Pancreas (tissue), 10 donors: ENCODE measurements at places on chromosomes 1 and 21.

DNA sequence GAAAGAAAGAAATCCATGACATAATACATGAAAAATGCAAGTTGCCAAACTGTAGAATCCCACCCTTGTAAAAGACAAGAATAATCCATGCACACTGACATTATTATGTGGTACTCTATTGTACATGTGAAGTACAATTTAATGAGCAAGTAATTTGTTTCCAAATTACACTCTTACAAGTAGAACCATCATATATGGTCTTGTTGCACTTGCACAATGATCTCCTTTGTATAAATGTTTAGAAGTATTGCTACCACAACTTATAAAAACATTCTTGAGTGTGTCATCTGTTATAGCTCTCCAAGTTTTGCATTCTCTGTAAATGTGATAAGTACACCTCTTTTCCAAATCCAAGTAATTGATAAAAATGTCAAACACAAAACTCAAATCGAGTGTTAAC is 29.1 kb upstream of the ZNF281 start:
- no peak for DNase-seq

DNA sequence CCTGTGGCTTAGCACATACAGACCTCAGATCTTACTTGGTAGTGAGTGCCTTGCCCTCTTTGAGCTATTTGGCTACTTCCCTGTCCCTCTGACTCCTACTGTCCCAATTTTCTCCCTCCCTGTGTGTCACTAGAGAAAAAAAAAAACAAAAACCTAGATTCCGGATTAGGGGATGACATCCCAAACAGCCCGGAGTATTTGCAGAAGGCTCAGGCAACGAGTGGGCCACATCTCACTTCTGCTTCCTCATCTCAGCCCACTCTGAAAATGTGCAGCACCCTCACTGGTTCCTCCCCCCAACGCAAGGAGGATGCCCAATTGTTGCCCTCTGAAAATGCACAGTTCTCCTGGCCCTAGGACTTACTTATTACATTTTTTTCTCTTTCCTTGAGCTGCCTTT is 4.9 kb downstream of the NHLH1 start:
- DNase-seq = no peak

DNA sequence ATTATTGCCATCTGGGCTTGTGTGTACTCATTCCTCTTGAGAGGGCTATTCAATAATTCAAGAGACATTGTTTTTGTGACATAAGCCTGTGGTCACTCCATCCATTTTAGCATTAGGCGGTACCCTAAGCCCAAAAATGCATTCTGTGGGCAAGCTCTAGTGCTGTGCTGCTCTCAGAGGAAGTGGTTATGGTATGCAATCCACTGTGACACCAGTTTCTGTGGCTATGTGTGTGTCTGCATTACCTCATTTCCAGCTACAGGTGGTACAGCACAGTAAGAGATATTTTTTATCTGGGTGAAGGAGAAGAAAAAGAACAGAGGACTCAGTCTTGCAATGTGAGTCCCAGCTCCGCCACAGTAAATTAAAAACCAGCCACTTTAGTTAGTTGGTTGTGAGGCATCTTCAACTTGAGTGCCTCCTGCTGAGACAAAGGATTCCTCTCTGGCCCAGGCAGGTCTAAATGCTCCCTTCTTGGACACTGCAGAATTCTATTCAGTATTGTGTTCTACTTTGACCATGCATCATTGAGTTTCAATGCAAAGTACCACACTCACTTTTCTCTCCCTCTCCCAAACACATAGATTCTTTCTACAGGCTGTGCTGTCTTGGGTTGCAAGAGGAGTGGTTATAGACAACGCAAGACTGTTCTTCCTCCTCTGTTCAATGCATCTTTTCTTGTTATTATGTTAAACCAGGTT is 777.8 kb upstream of the BRINP3 start:
- no peak for DNase-seq

- DNase-seq = no peak
Measured at GRCh38 chr1:234597894-234598293, 12.1 kb downstream of the IRF2BP2 start.

GRCh38 chr1:203390298-203390697 is 39.4 kb upstream of the FMOD start:
- no peak for DNase-seq

- DNase-seq = no peak
Measured at GRCh38 chr1:219220945-219221344, 47.3 kb downstream of the LYPLAL1 start.

GRCh38 chr1:244248426-244248825 is 197.3 kb downstream of the ZBTB18 start:
- no peak for DNase-seq

- DNase-seq = no peak
Measured at GRCh38 chr1:182984621-182985020, 31.7 kb upstream of the SHCBP1L start.

DNA sequence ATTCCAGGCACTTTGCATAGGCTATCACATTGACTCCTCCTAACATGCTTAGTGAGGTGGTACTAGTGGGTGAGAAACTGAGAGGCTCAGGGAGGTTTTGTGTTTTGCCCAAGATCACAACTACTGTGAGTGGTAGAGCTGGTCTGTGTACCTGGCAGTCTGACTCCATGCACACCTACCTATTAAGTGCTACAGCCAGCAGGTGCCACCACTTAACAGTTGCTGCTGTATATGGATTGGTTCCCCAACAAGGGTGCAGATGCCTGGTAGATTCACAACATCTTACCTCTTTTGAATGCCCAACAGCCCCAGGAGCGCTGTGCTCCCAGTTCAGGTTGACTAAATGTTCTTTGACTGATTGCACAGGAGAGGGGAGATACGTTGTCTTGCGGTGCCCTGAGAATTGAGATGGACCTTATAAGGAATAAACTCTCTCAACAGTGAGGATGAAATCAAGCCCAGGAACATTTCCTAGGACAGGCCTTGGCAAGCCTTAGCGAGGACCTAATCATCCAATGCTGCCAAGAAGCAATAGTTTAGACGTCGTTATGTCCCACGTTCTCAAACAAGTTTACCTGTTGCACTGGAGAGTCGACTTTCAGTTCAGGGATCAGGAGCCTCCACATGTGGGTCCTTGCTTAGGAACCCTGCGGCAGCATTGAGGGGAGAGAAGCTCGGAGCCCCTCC is 78.9 kb upstream of the F3 start:
- DNase-seq = no peak

- DNase-seq = no peak
Measured at GRCh38 chr1:118132000-118132399, 53.0 kb downstream of the SPAG17 start.

DNA sequence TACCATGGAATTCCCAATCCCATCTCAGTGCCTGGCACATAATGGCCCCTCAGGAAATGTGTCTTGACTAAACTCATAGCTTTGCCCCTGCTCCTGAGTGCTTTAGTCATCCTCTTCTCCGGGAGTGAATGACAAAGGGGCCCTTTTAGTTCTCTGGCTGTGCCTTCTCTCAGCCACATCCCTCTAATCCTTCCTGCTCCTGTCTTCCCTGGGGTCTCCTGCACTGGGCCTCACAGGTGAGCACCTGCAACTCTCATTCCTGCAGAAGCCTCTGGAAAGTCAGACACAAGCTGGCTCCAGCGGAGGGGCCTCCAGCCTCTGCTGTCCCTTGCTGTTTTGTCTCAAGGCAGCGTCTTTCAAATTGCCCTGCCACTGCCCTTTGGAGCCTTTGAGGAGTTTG is 14.0 kb upstream of the ETV3L start:
- no peak for DNase-seq

GRCh38 chr1:118253053-118253915 is 68.3 kb upstream of the SPAG17 start:
- no peak for DNase-seq

DNA sequence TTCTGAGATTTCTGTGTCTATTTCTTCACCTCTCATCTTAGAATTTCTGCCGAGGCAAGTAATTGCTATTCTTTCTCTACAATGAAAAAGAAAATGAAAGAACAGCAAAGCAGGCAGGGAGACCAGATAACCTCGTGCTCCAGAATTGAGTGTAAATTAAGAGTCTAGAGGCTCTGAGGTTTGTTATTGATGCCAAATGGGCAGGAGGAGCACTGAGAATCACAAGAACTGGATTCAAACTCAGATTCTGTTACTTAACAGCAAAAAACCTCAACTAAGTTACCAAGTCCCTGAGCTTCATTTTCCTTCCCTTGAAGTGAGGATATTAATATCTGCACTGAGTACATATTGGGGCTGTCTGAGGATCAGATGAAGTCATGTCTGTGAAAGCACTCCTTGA is 5.5 kb upstream of the DDR2 start:
- no peak for DNase-seq

GRCh38 chr1:51600529-51600928 is 16.4 kb upstream of the OSBPL9 start:
- no peak for DNase-seq

- no peak for DNase-seq
Measured at GRCh38 chr1:205309741-205310140, 11.8 kb downstream of the NUAK2 start.

GRCh38 chr1:46102769-46103476 is 29.5 kb downstream of the PIK3R3 start:
- no peak for DNase-seq

DNA sequence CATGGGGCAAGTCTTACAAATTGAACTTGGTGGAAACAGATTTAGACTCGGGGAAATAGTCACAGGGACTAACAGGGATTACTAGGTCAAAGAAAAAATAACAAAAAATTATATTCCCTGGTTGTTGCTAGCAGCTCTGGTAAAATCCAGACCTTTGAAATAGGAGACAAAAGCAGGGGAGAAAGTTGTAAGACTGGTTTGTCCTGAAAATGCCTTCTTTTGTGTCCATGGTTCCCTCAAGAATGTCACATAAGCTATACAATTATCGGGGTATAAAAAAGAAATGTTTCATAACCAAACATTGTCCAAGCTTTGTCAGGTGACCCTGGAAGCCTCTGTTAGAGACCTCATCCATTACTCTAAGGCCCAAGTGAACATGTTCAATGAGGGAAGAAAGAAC is 33.1 kb downstream of the KIAA0319L start:
- no peak for DNase-seq

DNA sequence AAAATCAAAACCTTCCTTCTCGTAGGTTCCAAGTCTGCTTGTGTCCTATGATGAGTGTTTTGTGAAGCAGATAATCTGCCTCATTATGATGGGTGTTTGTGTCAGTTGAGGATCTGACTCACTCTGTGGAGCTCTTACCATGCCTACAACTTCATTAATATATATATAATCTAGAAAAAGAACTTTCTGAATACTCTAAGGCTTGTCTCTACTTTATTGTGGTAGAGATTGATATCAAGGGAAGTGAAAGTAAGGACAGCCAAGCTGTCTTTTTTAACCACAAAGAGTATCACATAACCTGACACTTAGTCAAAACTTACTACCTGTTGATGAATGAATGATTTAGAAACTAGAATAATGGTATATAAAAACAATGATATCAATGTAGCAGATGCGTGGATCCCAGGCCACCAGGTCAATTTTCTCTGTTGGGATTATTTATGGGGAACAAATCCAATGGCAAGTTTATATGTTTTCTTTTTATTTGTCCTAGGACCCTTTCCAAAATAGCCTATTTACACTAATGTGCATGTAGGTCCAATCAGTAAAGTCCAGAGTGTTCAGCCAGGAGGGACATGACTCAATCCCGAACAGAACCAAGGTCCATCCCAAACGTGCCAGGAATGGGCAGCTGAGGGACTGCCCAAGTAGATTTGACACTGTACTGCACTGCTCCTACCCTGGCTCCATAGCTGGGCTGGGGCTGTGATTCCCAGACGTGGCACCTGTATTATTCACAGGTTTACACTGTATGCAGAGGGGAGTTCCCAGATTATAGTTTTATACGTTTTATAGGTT is 182.3 kb upstream of the GREM2 start:
- no peak for DNase-seq

DNA sequence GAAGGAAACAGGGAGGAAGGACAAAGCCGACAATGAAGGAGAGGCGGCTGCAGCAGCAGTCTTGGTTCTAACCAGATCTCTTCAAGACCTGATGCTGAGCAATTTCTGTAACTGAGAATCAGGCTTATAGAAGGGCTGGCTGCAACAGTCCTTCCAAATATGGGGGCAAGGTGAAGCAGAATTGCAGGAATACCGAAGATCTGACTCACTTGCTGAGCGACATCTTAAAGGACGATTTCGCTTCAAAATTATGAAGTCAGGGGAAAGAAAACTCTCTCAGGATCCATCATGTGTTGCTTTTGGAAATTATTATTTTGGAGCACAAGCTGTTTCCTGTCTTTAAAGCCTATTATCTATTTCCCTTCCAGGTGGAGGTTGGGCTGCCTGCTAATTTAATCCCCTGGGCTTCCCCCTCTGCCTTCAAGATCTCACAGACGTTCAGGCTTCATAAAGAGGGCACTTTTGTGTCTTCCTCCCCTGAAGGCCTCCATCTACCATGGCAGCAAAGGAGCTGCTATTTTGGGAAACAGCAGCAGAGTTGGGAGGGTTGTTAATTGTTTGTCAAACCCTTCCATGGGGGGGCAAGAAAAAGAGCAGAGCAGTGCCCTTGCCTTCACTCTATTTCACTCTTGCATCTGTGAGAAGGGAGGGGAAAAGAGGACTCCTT is 10.8 kb upstream of the IER5 start:
- no peak for DNase-seq

DNA sequence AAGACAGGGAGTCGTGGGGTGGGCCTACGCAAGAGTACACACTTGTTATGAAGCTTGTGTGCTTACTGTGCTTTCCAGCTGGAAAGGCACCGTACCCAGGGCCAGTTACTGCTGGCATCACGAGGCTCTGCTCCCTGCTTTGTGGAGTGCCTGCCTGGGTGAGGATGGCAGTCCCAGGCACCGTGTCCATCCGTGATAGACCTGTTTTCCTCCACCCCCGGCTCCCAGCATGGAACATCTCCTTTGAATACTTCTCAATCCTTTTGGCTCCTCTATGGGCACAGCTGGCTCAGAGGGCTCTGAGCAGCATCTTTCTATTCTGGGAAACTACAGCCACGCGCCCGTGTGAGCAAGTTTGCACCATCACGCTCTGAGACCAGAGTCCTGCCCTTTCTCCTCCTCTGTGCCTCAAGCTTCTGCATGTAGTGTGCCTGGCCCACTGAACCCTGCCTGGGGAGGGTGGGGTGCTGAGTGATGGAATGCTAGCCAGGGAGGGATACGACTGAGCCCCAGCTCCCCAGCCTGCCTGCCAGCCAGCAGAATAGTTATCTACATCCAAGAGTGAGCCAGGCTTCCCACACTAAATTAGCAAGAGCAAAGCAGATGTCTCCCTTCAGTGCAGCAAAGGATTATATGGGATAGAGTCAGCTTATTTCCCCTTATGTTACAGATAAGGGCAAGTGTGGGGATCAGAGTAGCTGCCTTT is 7.1 kb upstream of the TNR start:
- no peak for DNase-seq

DNA sequence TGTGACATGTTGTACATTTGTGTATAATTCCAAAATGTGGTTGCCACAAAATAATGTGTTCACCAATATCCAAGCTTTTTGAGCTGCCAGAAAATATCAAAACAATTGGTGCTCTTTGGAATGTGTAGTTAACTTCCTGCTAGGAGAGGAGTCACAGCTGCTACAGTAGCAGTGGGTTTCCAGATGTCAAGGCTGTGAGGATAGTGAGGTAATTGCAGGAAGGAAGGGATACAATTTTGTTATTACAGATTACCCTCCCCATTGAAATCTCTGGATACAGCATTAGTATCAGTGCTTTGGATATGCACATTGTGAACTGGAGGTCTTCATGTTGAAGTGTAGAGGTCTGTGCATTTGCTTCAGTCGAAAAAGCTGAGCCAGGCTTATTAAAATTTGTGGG is 253.2 kb downstream of the PTPRC start:
- no peak for DNase-seq
